IMR-90 (cell line): ENCODE measurements at places on chromosomes 4 and X. TPM values are rescaled to one million over a fixed set of nuclear protein-coding genes. Genes with fewer than 3 reads are reported as not detected.

Gene MAGEC2
- polyA plus RNA-seq, result not detected in 2 replicates

Gene EVC2
- 2.4 and 2.7 TPM in 2 replicates for polyA plus RNA-seq

Gene PLA2G12A
- 10.3 and 12.0 TPM in 2 replicates for polyA plus RNA-seq

Gene RAB40A
- 0.16 and 0.26 TPM in 2 replicates for polyA plus RNA-seq

Gene ARMCX1
- 13.6 and 14.2 TPM in 2 replicates for polyA plus RNA-seq

- no peak for DNase-seq
- no peak overlapping the region for H3K4me3 ChIP-seq
- no peaks in the 10 kb centered on the region for H3K27me3 ChIP-seq
- H3K4me1 ChIP-seq, result peaks cover 3% of the 10 kb centered on the region; the same call in 1 of the 2 replicates
- no peak overlapping the region for H3K27ac ChIP-seq
Measured at GRCh38 chr4:140054861-140055260, 99.1 kb downstream of the MAML3 start.

- H3K4me3 ChIP-seq, result peak overlapping the region; percentile 67
- peak; percentile 36 for DNase-seq
- no peaks in the 10 kb centered on the region for H3K36me3 ChIP-seq
- H3K27ac ChIP-seq, result no peak overlapping the region
Measured at GRCh38 chrX:107629540-107629909, 1.2 kb downstream of the PRPS1 start.

GRCh38 chr4:5143940-5144339, 92.7 kb downstream of the STK32B start:
- H3K36me3 ChIP-seq, result no peaks in the 10 kb centered on the region
- no peak overlapping the region for H3K4me3 ChIP-seq
- H3K27ac ChIP-seq, result no peak overlapping the region
- H3K27me3 ChIP-seq, result no peaks in the 10 kb centered on the region
- no peak for DNase-seq
- no peaks in the 10 kb centered on the region for H3K4me1 ChIP-seq

GRCh38 chrX:39909996-39910395, 187.8 kb downstream of the BCOR start:
- H3K36me3 ChIP-seq, result no peaks in the 10 kb centered on the region
- no peak overlapping the region for H3K4me3 ChIP-seq
- no peak overlapping the region for H3K27ac ChIP-seq
- no peaks in the 10 kb centered on the region for H3K27me3 ChIP-seq

GRCh38 chr4:186647821-186648220, 75.8 kb downstream of the FAT1 start:
- peaks cover 15% of the 10 kb centered on the region for H3K4me1 ChIP-seq
- no peak for DNase-seq
- H3K4me3 ChIP-seq, result no peak overlapping the region
- no peak overlapping the region for H3K27ac ChIP-seq
- peaks cover 39% of the 10 kb centered on the region for H3K36me3 ChIP-seq
- H3K27me3 ChIP-seq, result no peaks in the 10 kb centered on the region

- H3K4me3 ChIP-seq, result no peak overlapping the region
- no peak overlapping the region for H3K27ac ChIP-seq
- H3K36me3 ChIP-seq, result no peaks in the 10 kb centered on the region
- H3K27me3 ChIP-seq, result no peaks in the 10 kb centered on the region
- no peaks in the 10 kb centered on the region for H3K4me1 ChIP-seq
Measured at GRCh38 chr4:85399270-85399669, 75.7 kb upstream of the ARHGAP24 start.
